ENCODE measurements at places on chromosomes 11 and 22. TPM values are rescaled to one million over a fixed set of nuclear protein-coding genes. Genes with fewer than 3 reads are reported as not detected.

Gene XKR3
- not detected for total RNA-seq

Gene SEPTIN5
- 0.71 TPM for total RNA-seq

Gene ROBO3
- total RNA-seq, result 9.0 TPM

Gene APOBEC3F
- total RNA-seq, result 23.8 TPM

Gene RHOD
- total RNA-seq, result 0.30 TPM

Gene MS4A12
- not detected for total RNA-seq

Gene FXYD6
- 0.11 TPM for total RNA-seq

Gene HBB
- total RNA-seq, result not detected

DNA sequence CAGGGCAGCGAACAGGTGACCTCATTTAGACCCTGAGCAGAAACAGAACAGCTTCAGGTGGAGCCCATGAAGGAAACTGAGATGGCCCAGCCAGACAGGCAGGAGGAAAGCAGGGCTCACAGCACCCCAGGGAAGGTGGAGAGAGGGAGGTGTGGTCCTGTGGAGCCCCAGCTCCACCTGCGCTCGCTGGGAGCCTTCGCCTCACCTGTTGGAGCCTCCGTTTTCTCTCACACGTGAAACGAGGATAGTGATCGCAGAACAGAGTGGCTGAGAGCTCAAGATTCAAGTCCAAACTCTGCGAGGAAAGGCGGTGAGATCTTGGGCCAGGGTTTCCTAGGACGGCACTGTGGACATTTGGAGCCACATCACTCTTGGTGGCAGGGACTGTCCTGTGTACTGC, 8.6 kb upstream of the CERK start:
- no peak for DNase-seq

DNA sequence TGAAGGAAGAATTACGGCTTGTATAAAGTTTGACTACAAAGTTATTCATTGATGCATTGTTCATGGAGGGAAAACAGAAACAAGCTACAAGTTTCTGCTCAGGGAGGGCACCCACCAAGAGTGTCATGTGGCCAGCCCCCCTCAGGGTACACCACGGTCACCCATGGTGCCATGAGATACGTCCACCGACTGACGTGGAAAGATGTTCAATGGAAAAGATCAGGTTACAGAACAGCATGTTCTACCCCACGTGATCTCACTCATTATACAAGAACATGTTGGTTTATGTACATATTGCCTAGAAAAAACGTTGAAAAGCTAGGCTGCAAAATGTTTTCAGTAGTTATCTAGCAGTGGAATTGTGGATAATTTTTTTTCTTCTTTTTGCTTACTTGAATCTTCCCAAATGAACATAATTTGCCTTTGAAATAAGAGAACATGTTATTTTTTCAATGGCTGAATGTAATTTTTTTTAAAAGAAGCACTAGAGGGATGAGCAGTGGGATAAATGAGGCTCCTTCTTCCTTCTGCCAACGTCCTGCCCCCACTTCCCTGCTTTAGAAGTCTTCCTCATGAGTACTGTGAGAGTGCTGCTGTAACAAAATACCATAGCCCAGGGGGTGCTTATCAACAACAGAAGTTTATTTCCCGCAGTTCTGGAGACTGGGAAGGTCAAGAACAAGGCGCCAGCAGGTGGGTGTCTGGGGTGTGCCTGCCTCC, 22.5 kb downstream of the RCN1 start:
- no peak for DNase-seq

DNA sequence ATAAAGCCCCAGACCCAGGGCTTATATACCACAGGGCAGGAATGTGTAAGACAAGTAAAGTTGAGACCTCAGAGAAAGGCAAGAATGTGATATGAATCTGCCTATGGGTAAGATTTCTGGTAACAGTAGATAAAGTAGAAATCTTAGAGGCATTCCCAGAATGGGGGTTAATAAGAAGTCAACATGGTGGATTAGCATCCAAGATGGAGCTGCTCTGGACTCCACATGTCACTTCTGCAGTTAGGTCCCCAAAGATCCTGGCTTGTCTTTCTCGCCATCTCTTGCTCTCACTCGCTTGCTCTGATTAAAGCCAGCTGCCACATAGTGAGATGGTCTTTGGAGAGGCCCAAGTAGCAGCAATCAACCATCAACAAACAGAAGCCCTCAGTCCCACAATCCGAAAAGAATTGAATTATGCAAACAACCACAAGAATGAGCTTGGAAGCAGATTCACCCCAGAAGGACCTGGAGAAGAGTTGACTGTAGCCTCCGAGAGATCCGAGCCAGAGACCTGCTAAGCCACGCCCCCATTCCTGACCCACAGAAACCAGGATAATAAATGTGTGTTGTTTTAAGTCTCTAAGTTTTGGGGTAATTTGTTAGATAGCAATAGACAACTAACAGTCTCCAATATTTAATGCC, 5.4 kb upstream of the C11orf86 start:
- no peak for DNase-seq

- DNase-seq, result no peak
These were observed 46.9 kb downstream of the DDX6 start for GRCh38 chr11:118744046-118744445.

- no peak for DNase-seq
These were observed 14.3 kb downstream of the FXYD6 start for GRCh38 chr11:117862019-117862725.

DNA sequence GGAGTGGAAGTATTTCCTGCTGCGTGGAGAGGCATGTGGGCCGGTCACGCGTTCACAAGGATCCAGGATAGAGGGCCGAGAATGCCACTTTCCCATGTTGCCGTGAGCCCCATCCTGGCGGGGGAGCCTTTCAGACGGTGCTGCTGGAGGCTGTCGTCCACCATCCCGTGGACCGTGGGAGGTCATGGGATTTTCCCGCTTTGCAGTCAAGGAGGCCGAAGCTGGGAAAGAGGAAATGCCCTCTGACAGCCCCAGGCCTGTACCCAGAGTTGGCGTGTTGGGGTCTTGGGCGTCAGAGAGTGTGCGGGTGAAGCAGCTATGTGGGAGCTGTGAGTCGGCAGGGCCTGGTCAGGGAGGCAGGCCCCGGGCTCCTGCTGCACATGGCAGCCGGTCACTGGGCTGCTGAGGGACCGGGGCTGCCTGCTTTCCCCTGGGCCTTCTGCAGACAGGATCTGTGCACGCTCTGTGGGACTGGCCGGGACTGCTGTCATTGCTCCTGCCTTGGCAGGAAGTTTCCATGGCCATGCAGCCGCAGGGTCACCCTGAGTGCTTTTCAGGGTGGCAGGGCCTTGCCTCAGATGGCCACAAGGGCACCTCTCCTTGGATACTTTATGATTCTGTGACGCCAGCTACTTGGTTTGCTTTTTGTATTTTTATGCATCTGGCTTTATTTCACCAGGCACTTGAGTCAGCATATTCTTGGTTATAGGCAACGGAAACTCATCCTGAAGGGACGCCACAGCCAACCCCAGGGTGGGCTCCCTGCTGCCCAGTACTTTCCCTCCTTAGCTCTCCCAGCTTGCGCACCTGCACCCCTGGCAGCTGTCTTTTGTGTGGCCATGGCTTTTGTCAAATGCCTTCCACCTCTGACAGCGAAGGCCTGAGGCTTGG, 52.4 kb downstream of the AP2A2 start:
- DNase-seq, result no peak

DNA sequence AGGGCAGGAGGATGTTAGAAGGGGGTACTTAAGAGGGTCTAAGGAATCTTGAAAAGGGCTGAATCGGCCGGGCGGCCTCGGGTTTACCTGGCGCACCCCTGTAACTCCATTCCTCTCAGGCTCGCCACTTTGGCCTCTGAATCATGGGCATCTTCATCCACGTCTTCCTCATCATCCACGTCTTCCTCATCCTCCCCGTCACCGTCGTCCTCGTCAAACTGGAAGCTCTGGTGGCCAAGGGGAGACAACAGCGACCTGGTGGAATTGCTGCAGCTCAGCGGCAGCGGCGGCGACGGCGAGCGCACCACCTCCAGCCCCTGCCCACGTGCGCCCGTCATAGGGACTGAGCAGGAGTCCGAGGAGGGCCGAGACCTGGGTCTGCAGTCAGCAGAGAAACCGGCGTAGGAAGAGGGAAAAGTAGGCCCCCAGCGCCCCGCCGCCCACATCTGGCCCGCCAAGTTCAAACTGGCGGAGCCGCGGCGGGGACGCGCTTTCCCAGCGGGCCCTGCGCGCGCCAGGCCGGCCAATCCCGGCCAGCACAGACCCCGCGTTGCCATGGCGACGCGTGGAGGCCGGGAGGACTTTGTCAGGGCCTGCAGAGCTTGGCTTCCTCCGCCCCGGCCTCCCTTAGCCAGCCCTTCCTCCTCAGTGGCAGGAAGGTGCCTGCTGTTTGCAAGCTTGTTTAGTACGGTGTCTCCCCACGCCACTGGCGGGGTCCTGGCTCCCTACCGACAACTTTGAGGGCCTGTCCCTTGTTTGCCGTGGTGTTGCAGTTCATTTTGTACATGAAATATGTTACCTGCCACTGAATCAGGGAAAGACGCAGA, at the start of gene CCDC34:
TSS of gene CCDC34 (minus strand) at position 467 of the 827 bp plus-strand sequence. CDS start at position 446, 21 bp downstream.
- peak; percentile 84 for DNase-seq

DNA sequence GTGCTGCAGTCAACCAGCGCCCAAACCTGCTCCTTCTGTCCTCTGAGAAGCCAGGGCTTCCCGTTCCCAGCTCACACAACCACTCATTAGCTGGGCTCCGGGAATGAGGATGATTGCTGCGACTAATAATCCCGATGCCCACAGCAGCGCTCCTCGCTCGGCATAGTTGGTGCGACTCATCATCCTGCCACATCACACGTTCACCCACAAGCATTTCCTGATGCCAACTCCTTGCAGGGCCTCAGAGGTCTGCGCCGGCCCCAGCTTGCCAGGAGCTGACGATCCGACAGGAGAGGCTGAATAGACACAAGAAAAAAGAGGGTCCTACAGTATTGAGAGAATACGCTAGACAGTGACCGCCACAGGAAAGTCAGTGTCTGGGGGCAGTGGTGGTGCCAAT, 10.6 kb upstream of the CSNK1E start:
- no peak for DNase-seq

DNA sequence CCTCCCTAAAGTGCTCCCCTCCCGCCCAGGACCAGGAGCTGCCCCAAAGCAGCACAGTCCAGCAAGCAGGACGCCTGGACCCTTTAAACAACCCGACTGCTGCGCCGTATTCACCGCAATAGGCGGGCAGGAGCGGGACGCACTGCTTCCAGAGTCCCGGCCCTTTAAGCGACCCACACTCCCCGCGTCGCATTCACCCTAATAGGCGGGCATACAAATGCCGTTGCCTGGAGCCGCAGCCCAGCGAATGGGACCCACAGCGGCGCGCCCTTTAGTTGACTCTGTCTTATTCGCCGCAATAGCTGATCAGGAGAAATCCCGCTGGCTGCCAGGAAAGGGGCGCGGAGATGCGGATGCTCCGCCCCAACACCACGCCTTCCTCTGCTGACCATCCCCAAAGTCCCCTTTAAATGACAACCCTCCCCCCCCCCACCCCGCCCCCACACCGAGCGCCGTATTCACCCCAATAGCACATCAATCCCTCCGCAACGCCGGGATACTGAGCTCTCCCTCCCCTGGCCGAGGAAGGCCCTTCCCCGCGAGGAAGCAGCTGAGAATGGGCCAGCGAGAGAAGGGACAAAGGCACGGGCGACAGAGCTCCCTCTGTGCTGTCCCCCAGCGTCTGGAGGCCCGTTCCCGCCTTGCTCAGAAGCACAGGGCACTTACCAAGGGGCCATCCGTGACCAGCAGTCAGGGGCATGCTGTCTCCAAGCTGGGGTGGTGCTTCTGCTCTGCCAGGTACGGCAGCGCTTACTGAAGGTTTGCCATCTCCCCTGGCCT, 4.7 kb downstream of the OSBPL5 start:
- DNase-seq, result no peak

DNA sequence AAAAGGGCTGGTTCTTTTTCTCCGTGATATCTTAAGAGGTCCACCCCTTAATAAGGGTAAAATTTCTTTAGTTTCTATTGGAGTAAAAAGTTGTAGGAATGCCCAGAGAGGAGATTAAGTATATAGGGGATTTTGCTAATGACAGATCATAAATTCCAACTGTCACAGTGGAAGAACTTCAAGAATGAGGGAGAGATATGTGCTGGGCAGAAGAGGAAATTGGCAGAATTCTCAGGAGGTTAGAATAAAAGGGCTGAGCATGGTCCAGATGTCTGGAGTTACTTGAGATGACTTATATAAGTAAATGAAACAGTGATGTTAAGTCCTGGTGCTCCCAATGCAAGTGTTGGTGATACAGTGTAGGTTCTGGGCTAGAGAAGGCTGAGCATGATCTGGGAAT, 417.6 kb upstream of the ARHGAP42 start:
- no peak for DNase-seq
